Occipital lobe (tissue), 3 donors: ENCODE measurements at places on chromosomes 3 and 15.

- DNase-seq, result no peak
Measured at GRCh38 chr3:99084156-99084555, 182.7 kb upstream of the DCBLD2 start.

DNA sequence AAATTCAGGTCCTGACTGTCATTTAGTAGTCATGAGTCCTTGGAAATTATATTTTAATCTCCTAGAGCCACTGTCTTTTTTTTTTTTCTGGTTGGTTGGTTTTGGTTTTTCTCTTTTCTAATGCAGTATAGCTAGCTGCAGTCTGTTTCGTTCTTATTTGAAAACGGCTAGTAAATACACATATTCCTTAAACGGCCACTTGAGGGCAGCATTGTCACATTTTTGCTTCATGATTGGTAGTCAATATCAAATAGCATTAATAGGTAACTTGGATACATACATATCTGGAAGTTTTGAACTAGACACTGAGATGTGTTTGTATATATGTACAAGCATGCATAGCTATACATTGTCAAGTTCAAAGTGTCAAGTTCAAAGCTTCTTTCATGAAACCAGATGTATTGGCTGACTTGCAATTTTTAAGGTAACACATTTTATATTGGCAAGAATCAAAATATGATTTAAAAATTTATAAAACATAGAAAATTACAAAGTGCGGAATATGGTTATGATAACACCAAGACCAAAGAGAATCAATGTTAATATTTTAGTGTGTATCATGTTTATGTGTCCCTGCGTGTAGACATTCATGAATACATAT lies 22.5 kb downstream of the GABRA5 start:
- DNase-seq, result no peak

- no peak for DNase-seq
Measured at GRCh38 chr15:51866751-51867150, 37.3 kb downstream of the TMOD3 start.

DNA sequence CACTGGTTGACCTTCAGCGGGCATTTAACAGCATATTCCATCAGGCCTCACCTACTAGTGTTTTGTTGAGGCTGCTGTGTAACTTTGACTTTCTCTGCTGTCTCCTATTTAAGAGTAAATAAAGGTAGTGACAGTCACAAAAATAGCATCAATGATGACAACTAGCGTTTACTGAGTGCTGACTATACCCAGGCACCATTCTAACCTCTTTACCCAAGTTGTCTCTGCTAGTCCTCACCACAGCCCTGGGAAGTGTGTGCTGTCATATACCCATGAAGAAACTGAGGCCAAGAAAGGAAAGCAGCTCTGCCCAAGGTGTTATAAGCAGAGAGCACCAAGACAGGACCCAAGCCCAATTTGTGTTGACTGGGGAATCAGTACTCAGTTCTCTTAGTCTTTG lies 286.4 kb upstream of the CTDSPL start:
- DNase-seq, result no peak

GRCh38 chr3:170869645-170870593 lies at the start of gene RPL22L1:
Gene RPL22L1, minus strand, starts transcription at chr3:170870195. Its CDS starts 28 bp downstream, at chr3:170870167.
- no peak for DNase-seq

GRCh38 chr3:149479621-149480325 lies 5.3 kb downstream of the TM4SF4 start:
- DNase-seq, result no peak

DNA sequence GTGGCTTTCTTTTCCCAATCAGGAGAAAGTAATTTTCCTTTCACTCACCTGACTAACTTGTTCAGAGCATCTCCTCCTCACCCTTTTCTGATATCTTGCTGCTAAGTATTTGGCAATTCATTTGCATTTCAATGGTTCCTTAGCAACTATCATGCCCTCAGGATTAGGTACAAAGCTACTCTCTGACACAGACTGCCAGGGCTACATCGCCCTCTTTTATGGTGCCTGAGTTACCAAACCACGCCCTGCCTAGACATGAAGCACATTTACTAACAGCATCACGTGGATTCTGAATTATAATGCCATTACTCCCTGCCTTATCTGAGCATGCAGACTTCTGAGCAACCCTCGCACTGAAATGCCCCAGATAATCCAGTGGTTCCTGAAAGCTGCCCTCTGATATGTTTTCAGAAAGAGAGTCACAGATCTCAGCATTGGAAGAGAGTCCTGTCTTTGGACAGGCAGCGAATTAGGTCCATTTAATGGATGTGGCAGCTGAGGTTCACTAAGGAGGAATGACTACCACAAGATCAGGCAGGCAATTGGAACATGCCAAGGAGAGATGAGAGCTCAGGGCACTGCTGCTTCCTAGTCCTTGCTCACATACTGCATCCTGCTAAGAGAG lies 14.5 kb downstream of the EPHB1 start:
- DNase-seq, result no peak

GRCh38 chr3:77780278-77780996 lies 740.5 kb downstream of the ROBO2 start:
- DNase-seq, result no peak

DNA sequence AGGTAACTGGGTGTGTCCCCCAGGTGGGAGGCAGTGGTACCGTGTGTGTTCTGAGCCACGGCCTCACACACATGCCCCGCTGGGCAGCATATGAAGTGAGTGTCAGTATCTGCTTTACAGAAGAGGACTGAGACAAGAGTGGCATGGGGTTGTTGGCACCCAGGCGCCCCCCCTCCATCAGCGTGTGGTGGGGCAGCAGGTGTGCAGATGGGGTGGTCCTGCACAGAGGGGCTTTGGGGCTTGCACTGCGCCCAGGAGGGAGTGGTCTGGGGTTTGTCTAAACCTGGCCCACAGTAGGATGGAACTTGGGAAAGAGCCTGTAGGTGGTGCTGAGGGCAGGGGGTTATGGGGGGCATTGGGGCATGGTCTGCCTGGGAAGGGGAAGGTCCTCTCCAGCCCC lies 176.0 kb downstream of the APBA2 start:
- DNase-seq, result no peak

DNA sequence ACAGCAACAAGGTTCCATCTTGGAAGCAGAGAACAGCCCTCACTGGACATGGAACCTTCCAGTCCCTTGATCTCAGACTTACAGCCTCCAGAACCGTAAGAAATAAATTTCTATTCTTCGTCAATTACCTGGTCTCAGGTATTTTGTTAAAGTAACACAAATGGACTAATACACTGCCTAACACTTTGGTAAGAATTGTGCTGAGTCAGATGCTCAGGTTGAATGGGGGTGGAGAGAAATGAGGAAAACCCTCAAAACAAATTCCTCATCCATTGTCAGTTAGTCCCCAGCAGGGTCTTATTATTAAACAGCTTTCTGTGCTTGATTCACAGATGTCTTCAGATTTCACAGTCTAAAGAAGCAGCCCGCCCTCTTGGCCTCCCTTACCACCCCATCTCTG lies 306.2 kb upstream of the SLCO3A1 start:
- DNase-seq, result no peak

DNA sequence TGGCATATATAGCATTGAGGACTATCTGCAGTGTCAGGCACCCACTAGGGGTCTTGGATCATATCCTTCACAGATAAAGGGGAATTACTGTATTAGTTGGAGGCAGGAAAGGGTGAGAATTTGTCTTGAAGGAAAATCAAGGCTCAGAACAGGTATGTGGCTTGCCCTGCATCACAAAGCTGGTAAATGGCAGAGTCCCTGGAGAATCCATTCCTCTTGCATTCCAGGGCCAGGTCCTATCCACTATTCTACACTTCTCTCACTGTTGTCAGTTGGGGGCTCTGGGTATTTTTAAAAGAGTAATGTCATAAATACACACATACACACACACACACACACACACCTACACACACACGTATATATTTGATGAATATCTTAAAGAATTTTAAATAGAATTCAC lies 19.8 kb upstream of the FGF12 start:
- DNase-seq, result no peak

- no peak for DNase-seq
Measured at GRCh38 chr3:118098827-118099226, 935.8 kb downstream of the IGSF11 start.

- DNase-seq, result no peak
Measured at GRCh38 chr15:61404567-61404966, 175.5 kb upstream of the RORA start.

- DNase-seq, result no peak
Measured at GRCh38 chr3:122668930-122669730, 11.5 kb upstream of the PARP14 start.

GRCh38 chr3:151404316-151404715 lies 19.8 kb upstream of the P2RY12 start:
- DNase-seq, result no peak

DNA sequence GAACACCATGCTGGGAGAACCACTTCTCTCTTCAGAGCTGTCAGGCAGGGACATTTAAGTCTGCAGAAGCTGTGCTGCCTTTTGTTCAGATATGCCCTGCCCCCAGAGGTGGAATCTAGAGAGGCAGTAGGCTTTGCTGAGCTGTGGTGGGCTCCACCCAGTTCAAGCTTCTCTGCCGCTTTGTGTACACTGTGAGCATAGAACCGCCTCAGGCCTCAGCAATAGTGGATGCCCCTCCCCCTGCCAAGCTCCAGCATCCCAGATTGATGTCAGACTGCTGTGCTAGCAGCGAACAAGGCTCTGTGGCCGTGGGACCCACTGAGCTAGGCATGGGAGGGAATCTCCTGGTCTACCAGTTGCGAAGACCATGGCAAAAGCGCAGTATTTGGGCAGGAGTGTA lies 121.6 kb downstream of the NFKBIZ start:
- DNase-seq, result no peak

GRCh38 chr3:104933972-104934371 lies 432.7 kb upstream of the ALCAM start:
- no peak for DNase-seq

DNA sequence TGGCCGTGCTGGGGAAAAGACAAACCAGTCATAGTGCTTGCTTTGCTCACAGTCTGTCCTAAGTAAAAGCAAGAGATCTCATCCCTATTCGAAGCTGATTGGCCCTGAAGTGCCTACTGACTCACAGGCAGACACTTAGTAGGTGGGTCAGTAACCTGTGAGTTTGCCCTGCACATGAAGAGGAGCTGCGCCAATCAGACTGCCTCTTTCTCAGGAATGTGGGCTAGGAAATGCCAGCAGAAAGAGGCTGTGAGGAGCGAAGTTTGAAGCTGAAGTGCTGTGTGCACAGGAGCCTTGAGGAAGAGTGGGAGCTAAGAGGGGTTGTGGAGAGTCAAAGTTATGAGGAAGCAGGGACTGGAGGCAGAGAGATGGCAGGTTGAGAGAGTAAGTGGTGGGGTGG lies 126.8 kb downstream of the IL20RB start:
- no peak for DNase-seq

DNA sequence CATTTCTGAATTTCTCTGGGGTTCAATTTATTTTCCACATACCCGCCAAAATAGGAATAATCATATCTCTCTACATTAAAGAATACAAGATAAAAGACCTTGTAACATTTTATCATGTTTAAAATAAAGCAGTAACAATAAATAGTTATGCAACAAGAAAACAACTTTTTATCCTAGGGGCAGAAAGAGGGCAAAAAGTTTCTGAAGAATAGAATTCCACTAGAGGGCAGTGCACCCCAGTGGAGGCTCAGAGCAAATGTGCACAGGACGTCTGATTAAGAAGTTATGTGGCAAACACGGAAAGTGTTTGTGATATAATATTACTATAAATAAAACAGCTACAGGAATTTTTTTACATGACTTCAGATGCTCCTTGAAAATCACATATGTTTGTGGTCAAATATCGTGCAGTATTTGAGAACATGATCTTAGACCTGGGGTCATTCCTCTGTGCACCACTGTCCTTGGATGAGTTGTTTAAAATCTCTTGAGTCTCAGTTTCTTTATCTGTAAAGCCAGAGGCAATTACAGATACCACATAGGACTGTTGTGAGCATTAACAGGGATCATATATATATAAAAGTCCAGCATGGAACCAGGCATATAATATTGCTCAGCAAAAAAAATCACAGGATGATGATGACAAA lies 13.2 kb upstream of the PIK3R4 start:
- no peak for DNase-seq

GRCh38 chr3:186069199-186069598 lies 39.7 kb downstream of the ETV5 start:
- DNase-seq, result no peak

GRCh38 chr3:44729384-44729910 lies at the start of gene ZNF501:
Gene ZNF501, plus strand, starts transcription at chr3:44729635. Its CDS starts 4,787 bp downstream, at chr3:44734422.
- DNase-seq, result peak; percentile 86

- DNase-seq, result peak; percentile 92
Measured at GRCh38 chr15:59372352-59373211, at the start of gene MYO1E. Gene MYO1E, minus strand, starts transcription at chr15:59372871. Its CDS starts 371 bp downstream, at chr15:59372500.

GRCh38 chr15:32859996-32860395 lies 142.2 kb downstream of the GREM1 start:
- no peak for DNase-seq

DNA sequence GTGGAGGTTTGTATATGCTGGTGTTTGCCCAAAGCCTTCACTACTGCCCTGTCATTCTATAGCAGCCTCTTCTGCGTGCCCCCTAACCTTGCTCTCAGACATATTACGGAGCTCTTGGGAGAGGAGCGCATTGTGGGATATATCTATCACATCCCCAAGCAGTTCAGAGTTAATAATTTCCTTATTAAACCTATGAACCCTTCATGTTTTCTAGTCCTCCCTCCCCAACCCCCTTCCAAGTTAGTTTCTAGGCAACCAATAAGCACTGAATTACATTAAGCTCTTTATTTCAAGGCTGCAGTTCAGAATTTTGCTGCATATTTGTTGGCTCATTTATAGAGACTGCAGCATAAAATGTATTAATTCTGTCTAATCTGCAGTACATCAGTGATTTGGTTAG lies 57.3 kb upstream of the GRM7 start:
- no peak for DNase-seq

GRCh38 chr3:36403661-36404060 lies 23.4 kb downstream of the STAC start:
- DNase-seq, result no peak

DNA sequence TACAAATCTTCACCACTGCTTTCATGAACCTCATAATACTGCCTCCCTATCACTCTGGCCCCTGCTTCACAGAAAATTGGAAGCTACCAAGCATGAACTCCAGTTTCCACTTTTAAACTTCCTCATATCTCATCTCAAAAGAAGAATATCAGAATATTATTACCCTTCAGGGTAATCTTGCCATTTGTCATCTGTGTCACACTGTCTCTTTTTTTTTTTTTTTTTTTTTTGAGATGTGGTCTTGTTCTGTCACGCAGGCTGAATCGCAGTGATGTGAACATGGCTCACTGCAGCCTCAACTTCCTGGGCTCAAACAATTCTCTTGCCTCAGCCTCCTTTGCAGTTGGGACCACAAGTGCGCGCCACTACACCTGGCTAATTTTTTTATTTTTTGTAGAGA lies 80.4 kb upstream of the TCF12 start:
- DNase-seq, result no peak

DNA sequence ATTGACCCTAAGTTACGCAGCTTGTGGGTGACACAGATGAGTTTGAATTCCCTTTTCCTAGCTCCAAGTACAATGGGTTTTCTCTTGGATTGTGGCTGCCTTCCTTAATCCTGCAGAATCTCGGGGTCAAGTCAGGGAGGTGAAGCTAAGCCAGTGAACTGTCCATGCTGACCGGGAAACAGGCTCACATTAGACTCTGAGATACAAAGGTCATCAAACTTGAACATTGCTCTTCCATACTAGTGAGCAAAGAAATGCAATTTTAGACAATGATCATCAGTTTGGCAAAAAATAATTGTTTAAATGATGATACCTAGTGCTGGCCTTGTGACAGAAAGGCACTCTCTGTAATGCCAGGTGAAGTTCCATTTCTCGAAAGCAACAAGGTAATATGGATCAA lies 31.6 kb downstream of the SLC6A1 start:
- DNase-seq, result no peak

- no peak for DNase-seq
Measured at GRCh38 chr3:99505646-99506269, 132.6 kb upstream of the COL8A1 start.

GRCh38 chr3:126024049-126024854 lies 55.3 kb downstream of the ROPN1B start:
- no peak for DNase-seq

GRCh38 chr3:71726146-71726545 lies 944 bp upstream of the EIF4E3 start:
- DNase-seq, result no peak
